SK-N-SH (cell line): ENCODE measurements at places on chromosomes 1 and 21.
A peak's percentile ranks its signal among the peaks of the same experiment; 100 is the strongest.

DNA sequence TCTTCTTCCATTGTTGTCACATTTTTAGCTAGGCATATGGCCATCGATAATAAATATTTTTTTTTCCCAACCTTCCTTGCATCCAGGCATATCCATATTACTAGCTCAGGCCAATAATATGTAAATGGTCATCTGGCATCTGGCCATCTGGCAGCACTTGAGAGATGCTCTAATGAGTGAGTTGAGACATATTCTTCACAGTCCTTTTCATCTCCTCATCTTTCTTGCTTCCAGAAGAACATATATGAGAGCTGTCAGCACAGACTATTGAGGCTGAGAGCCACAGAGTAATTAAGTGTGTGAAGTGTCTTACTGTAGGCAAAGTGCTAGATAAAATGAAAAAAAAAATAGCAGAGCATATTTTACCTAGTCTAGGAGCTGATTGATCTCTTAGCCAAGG lies 628.4 kb upstream of the TMPRSS15 start:
- no peak for DNase-seq

- no peak for DNase-seq
Observed at GRCh38 chr1:227257964-227258363, 60.3 kb downstream of the CDC42BPA start.

DNA sequence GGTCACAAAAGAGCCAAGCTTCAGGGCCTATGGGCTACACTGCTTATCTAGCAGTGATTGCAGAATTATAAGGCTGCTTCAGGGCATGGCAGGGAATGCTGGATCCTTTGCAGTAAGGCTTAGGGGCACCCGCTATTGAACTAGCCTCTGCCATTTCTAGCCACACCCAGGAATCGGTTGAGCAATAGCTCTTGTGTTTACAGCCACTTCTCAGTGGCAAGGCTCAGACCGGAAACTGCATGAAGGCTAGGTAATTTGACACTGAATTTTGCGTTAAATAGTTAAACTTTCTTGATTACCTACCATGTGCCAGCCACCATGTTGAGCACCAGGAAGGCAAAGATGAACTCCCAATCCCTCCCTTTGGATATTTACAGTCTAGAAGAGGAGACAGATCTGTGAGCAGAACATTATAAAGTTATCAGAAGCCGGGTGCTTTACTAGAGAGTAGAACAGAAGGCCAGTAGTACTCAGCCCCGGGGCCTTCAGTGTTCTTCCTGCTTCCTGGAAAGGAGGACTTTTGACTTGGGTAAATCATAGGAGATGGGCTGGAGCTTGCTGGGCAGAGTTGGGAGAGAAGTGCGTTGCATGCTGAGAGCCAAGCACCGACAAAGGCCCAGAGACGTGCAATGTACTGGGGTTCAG lies 98.6 kb upstream of the LPGAT1 start:
- DNase-seq, result no peak

- DNase-seq, result peak; percentile 17
Observed at GRCh38 chr21:34582506-34583150, 32.3 kb downstream of the RCAN1 start.

DNA sequence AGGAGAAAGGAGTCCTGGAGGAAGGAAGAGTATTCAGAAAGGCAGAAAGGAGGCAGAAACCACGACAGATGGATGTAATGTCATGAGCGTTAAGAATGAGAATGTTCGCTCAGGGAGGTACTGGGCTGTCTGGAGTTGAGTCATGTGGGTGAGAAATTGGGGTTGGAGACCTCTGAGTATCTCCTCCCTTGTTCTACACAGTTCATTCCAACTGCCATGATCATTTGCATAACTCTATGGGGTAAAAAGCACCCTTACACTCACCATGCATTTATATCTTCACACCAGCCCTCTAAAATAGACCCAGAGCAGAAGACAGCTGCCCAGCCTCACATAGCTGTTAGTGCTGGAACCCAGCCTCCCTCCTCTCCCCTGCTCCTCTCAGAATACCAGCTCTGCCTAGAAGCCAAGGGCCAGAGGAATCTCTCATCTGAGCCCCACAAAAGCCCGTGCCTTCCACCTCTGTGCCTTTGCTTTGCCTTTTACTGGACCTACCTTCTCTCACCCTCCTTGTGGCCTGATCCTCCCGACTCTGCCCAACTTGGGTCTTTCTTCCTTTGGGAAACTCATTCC lies 85.2 kb downstream of the BEND5 start:
- no peak for DNase-seq

DNA sequence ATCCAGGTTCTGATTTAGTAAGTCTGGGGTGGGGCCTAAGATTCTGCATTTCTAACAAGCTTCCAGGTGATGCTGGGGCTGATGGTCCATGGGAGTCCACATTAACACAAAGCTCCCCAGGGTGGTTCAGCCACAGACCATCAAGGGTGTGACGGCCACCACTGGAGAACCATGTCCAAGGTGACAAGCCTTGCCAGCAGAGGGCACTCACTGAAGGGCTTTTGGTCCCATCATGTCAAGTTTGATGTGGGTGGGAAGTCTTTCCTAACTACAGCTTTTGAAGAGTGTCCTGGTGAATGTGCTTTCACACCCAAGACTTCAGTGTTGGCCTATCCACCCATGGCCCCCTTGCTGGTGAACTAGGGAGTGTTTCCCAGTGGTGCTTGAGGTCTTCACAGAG lies 67.1 kb downstream of the UBE2T start:
- no peak for DNase-seq

DNA sequence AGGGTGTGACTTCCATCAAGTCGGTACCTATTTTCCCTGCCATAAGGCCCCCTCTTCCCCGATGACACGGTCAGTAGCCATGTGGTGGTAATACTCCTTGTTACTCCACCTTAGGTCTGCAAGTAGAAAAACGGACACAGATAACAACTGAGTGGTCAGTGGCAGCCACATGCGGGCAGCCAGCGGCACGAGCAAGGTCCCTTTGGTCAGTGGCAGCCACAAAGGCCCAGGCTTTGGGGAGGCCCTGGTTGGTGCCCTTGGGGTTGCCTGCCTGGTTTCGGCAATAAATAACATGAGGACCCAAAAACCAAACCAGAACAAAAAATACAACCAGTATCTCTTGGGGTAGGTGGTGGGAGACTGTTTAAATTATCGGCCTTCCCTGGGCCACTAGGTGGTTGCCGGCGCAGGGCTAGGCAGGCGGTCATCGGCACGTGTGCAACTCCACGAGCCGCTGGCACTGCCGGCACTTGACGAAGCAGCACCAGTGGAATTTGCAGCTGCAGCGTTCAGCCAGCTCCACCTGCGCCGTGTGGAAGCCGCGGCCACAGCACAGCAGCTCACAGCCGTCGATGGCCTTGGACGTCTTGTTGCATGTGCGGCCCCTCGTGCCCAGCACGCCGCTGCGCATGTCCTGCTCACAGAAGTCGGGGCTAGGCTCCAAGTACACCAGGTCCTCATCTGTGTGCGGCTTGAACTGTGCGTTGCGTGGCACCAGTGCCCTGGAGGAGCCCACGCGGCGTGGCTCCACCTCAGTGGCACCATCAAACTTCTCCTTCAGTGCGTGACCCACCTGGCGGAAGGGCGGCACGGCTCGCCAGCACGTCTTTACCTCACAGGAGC lies 23.1 kb downstream of the WNT4 start:
- peak; percentile 10 for DNase-seq

DNA sequence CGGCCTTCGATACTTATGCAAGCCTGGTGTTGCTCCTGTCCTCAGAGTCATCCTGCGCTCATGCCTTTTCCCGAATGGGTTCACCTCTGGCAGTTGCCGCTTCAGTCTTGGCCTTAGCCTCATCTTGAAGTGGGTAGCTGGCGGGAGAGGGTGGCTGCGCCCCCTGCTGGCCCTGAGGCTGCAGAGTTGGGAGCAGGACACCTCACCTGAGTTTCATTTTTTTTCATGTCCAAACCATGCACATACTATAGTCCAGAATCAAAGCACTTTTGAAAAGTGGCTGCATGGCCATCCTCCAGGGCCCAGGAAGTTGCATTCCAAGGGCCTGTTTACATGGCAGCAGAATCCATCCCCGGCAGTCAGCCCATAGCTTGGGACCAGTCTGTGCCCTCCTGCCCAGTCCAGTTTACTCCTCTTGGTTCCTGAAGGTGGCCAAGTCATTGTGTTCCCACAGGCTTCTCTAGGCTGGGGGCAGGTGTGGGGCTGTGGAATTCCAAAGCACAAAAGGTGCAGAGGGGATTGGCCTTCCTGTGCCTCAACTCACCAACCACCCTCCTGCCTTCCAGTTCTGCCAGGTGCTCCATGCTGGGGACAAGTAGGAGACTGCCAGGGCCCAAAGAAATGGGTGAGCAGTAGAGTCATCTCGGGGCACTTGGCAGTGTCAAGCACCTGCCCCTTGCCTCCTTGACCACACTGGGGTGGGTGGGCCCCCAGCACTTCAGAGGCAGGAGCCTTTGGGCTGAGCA lies 44.0 kb downstream of the YARS1 start:
- DNase-seq, result peak; percentile 84

GRCh38 chr21:30271156-30271555 lies 11.6 kb downstream of the KRTAP24-1 start:
- no peak for DNase-seq

DNA sequence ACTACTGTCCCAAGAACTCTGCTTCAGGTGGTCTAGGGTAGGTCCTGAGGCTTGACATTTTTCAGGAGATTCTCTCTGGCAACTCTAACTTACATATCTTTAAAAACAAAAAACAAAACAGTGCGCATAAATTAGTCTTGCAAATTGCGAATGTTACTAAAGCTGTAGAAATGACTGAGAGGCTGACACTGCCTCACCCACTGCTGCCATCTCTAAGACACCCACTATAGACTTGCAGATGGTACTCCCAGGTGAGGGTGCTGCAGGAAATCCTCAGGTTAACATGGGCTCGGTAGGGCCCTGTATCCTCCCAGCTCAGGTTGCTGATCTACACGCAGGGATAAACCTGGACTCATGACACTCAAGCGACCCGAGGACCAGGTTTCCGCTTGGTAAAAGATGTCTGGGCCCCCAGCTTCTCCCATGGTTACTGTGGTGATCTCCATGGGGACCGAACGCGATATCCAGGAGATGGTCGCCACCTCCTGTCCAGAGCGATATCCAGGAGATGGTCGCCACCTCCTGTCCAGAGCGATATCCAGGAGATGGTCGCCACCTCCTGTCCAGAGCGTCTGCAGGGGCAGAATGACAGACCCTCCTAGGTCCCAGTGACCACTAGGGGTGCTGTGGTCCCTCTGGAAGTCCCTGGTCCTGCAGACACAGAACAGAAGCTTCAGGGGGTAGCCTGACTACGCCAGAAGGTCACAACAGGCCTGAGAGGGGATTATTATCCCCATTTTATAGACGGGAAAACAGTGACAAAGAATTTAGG lies 16.2 kb upstream of the LY9 start:
- DNase-seq, result peak; percentile 47

GRCh38 chr1:160204526-160205241 lies 500 bp upstream of the PEA15 start:
- peak; percentile 25 for DNase-seq

- DNase-seq, result no peak
Observed at GRCh38 chr1:31732343-31732742, 28.5 kb upstream of the COL16A1 start.

- DNase-seq, result no peak
Observed at GRCh38 chr1:117575586-117576225, 30.1 kb upstream of the TENT5C start.

DNA sequence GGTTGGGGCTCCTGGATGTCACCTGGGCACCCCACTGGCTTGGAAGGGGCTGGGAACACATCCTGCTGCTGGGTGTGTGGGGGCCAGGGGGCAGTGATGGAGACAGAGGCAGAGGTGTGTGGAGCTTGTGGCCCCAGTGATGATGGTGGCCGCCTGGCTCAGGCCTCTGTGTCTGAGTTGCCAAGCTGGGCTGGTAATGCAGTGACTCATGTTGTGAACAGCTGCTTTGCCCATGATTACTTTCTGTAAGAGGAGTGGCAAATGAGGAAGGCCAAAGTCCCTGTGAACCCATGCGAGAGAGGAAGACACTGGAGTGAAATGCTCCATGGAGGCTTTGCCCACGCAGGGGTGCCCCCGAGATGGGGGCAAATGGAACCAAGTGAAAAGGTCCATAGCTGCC lies 86.8 kb downstream of the KCNJ6 start:
- DNase-seq, result no peak

DNA sequence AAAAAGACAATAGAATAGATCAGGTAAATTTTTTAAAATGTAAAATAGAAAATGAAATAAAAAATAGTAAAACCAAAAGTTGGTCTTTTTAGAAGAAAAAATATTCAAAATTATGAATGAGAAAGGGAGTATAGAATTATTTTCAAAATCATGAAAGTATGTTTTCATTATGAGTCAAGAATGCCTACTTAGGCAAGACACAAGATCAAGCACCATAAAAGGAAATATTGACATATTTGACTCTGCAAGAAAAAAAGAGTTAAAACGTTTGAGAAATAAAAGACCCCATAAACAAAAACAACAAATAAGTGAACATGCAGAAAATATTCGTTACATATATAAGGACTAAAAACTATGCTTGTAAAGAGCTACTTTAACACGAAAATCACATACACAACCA lies 4.8 kb upstream of the COX20 start:
- DNase-seq, result no peak

DNA sequence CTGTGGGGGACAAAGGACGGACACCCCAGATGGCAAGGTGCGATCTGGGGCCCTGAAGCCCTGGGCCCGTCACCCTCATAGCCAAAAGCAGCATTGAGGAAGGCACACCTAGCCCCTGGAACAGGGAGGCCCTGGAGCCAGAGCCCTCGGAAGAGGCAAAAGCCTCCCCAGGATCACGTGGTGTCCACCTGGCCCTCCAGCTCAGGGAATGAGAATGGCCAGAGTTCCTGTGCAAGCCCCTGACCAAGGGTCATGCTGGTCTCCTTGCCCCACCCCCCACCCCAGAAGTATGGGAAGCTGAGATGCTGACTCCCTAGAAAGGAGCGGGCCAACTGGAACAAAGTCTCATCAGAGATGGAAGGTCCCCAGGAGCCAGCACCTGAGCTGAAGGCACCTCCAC lies 1.0 kb upstream of the PDZK1IP1 start:
- DNase-seq, result no peak

- DNase-seq, result no peak
Observed at GRCh38 chr1:204509186-204509635, 7.0 kb upstream of the MDM4 start.

- no peak for DNase-seq
Observed at GRCh38 chr1:40389322-40389803, 15.8 kb downstream of the SMAP2 start.

- DNase-seq, result no peak
Observed at GRCh38 chr1:117098287-117098890, 23.2 kb downstream of the TRIM45 start.

GRCh38 chr1:15885701-15886610 lies 38.4 kb downstream of the SPEN start:
- peak; percentile 91 for DNase-seq

DNA sequence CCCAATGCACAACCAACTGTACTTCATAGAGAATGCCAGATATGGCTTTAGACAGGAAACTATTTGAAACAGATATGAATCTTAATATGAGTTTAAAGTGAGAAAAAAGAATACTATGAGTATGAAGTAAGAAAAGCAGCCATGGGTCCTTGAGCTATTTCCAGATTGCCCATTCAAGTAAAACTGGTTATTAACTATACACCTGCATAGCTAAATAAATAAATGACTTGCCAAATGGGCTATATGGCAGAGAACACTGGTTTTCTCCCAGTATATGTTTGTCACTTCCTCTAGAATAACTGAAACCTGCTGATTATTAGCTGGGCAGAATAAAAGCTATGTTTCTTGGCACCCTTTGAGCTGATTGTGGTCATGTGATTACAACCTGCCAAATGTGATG lies 17.0 kb upstream of the CD1C start:
- DNase-seq, result no peak
